ENCODE measurements at places on chromosomes 3 and 15. TPM values are rescaled to one million over a fixed set of nuclear protein-coding genes. Genes with fewer than 3 reads are reported as not detected.

- no peak for DNase-seq
Measured at GRCh38 chr3:113534365-113534764, 2.0 kb downstream of the SIDT1 start.

GRCh38 chr15:33341953-33342352 is 31.2 kb downstream of the RYR3 start:
- no peak for DNase-seq

DNA sequence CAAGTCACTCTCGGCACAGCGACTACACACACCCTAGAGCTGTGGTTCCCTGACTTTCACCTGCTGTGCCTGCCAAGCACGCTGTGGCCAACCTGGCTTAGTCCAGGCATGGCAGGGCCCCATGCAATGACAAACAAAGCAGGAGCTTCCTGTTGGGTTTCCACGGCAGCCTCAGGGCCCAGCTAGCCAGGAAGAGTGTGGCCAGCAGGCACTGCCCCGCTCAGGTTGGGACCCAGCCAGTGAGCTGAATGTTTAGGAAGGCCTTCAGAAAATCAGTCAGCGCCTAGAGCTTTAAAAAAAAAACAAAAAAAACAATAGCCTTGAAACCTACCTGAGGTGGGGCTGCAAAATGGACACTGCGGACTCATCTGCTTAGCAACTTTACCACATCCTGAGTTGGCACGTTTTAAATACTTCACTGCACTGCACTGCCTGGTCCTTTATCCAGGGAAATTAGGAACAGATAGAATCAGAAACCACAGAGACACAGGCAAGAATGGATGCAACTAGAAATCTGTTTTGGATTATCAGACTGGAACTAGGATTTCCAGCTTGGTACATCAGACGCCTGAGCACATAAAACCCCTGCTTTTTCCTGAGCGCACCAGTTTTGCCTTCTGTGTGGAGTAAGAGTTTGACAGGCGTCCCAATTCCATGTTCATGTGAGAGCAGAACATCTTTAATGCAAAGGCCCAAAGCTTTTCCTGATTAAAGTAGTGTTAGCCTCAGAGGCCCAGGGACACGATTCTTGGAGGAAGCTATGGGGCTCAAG is 36.2 kb upstream of the LDHAL6B start:
- peak; percentile 14 for DNase-seq

- DNase-seq, result no peak
Measured at GRCh38 chr15:49675041-49675440, 54.2 kb downstream of the DTWD1 start.

DNA sequence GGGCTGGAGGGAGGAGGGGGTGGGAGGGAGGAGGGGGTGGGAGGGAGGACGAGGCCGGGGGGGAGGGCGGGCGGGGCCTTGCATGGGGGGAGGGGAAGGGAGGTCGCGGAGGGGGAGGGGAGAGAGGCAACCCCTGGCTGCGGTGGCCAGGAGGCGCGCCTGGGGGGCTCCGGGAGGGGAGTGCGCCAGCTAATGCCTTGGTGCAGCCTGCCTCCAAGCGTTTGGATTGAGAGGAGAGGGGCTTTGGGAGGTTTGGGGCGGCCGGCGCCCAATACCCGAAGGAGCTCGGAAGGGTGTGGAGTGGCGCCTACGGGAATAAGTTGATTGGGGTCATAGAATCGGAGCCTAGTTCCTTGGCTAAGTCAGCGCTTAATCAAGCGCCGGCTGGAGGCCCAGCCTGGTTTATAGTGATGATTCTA is 557 bp downstream of the TFG start:
- DNase-seq, result peak; percentile 32

DNA sequence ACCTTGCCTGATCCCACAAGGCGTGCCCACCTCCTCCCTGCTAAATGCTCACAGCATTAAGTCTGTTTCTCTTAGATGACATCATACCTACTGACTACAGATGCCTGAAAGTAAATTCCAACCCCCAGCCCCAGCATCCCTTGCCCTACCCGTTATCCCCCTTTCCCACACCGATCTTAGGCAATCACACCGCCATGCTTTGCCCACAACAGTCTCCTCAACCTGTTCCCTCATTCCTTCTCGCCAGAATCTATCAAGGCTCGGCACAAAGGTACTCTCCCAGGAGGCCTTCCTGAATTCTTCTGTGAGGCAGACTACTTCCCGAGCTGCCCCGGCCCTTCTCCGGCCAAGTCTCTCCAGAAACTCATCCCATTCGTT is 789 bp upstream of the SEC61A1 start:
- DNase-seq, result no peak

GRCh38 chr3:172279191-172279640 is 169.0 kb downstream of the GHSR start:
- no peak for DNase-seq

- DNase-seq, result no peak
Measured at GRCh38 chr3:52221563-52222318, 3.7 kb downstream of the TLR9 start.

GRCh38 chr3:54353546-54353945 is 231.2 kb downstream of the CACNA2D3 start:
- DNase-seq, result no peak

DNA sequence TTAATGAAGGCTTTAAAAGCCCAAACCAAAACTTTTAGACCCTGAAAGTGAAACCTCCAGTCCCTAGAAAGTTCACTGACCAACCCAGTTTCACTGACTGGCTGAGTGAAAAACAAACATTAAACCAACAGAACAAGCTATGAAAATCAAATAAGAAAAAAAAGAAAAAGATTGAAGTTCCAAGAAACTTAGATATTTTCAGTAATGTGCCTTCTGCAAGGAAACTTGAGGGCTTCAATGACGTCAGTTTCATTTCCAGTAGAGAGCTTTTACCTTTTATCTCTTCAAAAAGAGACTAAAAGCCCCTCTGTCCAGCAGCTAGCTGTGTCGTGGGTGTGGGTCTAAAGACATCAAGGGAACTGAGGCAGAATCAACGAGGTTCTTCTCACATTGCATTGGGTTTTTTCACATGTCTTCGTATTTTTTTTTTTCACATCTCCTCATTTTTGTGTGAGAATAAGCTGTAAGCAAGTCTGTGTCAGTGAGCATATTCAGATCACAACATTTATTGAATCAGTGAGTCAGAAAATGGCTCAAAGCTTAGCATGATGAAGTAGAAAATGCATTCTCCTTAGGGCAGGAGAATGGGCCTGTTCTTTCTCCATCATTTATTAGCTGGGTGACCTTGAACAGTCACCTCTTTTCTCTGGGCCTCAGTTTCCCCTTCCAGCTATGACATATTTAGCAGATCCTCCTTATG is 54.8 kb upstream of the BCL6 start:
- DNase-seq, result no peak

- no peak for DNase-seq
Measured at GRCh38 chr15:92226020-92226612, 167.6 kb upstream of the ST8SIA2 start.

- no peak for DNase-seq
Measured at GRCh38 chr15:78933187-78933822, 11.5 kb downstream of the CTSH start.

- peak; percentile 7 for DNase-seq
Measured at GRCh38 chr3:115912372-115912771, 289.1 kb downstream of the GAP43 start.

DNA sequence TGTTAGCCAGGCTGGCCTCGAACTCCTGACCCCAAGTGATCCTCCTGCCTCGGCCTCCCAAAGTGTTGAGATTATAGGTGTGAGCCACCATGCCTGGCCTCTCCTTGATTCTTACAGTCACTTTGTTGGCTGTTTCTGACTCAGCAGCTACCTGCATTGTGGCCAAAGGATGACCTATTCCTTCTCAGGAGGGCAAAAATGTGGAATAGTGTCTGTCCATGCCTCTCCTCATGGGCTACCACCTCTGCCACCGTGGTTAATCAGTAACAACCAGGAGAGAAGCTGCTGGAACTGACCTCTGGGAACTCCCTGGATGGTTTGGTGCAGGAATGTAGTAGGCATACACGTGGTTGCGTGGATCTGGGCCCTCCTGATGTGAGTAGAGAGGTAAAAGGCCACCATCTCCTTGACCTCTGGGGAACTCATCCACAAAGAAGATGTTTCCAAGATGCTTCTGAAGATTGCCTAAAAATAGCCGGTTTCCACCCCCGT is 63.3 kb downstream of the FLNB start:
- DNase-seq, result no peak

Gene BFSP2
- not detected for total RNA-seq

Gene P4HTM
- total RNA-seq, result 34.0 TPM

Gene FBXL22
- total RNA-seq, result 16.2 TPM

Gene CORO2B
- 4.5 TPM for total RNA-seq

Gene TMEM108
- total RNA-seq, result 2.7 TPM

Gene NME9
- not detected for total RNA-seq
